ENCODE measurements at places on chromosomes 12 and 14.

GRCh38 chr12:119157978-119158377, 20.8 kb upstream of the HSPB8 start:
- no peak for DNase-seq

DNA sequence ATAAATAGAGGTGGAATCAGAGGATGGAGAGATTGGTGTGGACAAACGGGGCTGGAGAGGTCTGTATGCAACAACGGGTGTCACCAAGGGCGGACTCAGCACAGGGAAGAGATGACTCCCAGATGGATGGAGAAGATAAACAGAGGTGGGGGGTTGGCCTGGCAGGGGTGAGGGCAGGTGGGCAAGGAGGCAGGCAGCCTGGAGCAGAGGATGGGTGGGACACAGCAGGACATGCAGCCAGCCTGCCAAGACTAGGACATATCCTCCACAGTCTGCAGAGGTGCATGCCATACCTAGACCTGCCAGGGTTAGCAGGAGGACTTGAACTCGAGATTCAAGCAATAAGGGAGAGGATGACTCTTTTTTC, 56.2 kb downstream of the TTC7B start:
- DNase-seq: no peak

- DNase-seq: peak; percentile 64
Observed at GRCh38 chr12:93573552-93574223, 1.2 kb downstream of the SOCS2 start.

GRCh38 chr12:118682656-118683055, 298.7 kb upstream of the SRRM4 start:
- no peak for DNase-seq

DNA sequence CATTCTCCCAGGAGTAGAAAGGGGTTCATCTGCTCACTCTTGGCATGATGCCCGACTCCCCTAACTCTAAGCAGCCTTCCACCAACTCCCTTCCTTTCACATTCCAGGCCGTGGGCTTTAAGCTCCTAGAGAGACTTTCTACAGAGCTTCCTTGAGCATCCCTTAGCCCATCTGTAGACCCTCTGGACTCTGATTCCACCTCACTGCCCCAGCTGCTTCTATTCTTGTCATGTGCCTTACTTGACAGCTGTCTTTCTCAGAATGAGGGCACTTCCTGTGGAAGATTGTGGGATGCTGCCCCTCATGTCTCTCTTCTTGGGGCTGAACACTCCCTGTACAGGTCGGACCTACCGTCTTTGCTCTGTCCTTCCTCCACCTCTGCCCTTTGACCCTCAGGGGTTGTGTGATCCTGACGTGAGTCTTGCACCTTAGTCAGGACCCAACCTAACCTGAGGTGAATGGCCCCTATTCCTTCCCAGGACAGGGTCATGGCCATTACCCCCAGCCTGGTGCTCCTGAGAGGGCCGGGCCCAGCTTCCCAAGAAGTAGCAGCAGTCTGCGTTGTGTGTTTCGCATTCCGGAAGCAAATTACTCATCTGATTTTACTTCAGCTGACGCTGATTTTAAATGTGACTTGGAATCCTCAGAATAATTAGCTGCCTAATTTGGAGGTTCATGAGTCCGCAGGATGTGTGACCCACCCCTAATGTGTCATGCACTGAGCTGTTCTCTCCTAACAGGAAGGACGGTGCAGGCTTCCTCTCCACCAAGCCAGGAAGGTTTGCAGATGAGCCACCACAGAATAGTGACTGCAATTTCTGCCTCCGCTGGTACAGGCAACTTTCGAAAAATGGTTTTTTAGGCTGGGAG, 2.7 kb upstream of the GALNT6 start:
- no peak for DNase-seq

DNA sequence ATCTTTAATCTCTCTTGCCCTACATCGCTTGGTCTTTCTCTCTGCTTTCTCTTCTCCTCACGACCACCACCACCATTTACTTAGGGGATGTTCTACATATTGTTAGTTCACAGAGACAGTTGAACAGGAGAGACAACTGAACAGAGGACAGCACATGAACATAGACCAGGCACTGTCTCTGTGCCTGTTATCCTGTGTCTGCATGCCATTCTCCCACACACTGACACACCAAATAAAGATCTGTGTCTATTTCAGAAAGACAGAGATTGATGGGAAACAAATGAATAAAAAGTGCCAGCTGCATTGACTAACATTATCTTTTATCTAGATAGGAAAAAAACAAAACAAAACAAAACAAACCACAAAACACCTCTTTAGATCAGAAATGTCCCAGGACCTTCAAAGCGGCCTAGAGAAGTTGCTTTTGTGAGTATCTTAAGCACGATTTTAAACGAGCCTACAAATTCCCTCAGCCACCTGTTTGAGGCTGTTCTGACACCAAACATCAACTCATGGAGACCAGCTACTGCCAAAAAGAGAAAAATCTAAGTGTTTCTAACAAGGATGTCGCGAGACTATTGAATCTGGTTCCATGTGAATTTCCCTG, 77.6 kb upstream of the PARP11 start:
- no peak for DNase-seq

GRCh38 chr14:50003213-50004021, 110.5 kb downstream of the ARF6 start:
- peak; percentile 42 for DNase-seq

- no peak for DNase-seq
Observed at GRCh38 chr12:60100160-60100559, 504.3 kb downstream of the SLC16A7 start.

DNA sequence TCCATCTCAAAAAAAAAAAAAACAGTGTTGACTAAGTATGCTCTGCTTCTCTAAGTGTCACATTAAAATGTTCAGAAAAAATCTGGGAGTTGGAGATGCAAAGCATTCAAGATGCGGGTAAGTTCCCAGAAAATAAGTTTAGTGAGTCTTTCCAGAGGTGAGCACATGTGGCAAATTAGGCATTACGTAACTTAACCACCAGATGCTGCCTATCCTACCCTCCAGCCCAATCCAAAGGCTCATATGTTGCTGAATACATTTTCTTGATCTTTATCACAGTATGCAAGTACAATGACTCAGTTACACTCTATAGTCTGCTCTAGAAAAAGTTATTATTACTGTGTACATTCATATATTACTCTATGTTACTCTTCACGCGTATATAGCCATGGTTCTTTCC, 3.6 kb downstream of the SLC2A14 start:
- no peak for DNase-seq

DNA sequence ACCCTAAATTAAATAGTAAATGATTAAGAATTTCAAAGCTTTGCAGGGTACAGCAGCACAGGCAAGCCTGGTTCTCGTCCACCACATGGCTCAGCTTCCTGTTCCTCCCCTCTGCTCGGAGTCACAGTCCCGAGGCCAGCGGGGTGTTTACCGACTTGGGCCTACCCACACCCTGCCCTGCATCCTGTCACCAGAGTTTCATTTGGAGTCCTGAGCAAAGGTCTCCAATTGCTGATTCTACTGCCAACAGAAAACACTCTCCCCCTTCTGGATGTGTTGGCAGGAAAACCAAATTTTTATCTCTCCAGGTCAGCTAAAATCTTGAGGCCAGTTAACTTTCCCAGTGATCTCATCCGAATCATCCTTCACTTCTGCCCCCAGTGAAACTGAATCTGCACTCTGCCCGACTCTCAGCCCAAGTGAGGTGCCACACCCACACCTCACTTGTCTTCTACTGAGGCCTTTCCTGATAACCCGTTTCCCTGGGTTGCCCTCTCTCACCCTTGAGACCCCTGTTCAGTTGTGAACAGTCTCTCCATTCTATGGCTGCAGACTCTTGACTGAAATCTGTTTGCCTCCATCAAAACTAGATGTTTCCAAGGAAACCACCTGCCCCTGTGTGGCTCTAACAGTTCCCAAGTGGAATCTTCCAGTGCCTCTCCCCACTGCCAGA, 71.2 kb downstream of the VCPKMT start:
- no peak for DNase-seq

DNA sequence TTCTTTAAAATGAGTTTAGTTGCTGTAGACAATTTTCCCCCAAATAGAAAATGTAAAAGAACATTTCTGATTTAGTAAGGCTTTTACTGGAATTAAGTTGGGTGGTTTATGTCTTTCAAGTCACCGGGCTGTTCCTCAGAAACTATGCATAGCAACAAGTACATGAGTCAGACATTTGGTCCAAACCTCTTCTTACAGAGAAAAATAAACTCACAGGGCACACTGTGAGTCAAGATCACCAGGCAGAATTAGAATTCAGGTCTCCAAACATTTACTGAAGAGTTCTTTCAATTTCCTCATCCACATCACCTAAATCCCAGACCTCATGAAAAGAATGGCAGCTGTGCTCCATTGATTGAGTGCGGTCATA, 476.1 kb upstream of the SOX5 start:
- no peak for DNase-seq

- DNase-seq: no peak
Observed at GRCh38 chr12:16473610-16474326, 126.3 kb downstream of the MGST1 start.

GRCh38 chr12:52837413-52837741, 3.3 kb upstream of the KRT79 start:
- no peak for DNase-seq

- DNase-seq: no peak
Observed at GRCh38 chr12:108047071-108047550, 82.0 kb upstream of the WSCD2 start.

DNA sequence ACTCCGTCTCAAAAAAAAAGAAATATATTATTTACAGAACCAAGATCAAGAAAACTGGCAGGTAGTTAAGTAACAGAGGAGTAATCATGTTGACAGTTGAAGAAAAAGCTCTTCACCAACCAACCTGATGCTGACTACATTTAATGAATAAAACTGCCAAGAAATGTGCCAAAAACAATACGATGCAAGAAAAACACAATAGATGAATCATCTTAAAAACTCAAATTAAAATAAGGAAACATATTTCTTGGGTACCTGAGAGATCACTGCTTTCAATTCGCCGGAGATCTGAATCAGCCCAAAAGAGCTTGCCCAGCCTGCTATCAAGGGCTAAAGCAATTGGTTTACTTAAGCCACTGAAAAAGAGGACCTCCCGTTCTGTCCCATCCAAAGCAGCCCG, 76.4 kb downstream of the BCL2L14 start:
- DNase-seq: no peak

DNA sequence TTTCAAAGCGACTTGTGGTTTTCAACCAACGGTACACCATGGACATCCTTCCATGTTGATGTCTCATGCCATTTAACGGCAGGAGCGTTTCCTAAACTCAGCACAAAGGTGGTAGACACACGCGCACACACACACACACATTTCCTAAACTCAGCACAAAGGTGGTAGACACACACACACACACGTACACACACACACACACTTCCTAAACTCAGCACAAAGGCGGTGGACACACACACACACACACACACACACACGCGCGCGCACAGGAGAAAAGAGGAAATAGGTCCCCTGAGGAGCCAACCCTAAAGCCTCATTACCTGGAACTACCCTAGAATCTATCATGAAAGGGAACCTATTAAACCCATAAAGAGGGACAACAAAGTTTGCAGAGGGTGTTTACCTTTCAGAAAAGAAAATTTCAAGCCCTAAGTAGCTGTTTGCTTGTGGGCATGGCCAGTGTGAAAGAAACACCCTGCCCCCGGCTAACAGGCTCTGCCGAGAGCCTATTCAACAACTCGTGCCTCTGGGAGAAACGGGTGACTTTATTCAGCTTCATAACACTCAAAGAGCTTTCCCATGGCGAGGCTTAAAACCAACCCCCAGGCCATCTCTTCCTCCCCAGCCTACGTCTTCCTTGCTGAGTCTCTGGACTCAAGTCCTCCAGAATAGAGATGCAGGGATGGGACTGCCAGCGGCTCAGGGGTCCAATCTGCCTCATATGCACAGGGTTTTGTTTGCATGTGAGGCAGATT, 31.8 kb downstream of the SLC8B1 start:
- DNase-seq: peak; percentile 44

GRCh38 chr14:33432407-33433023, 493.8 kb downstream of the NPAS3 start:
- DNase-seq: peak; percentile 43

DNA sequence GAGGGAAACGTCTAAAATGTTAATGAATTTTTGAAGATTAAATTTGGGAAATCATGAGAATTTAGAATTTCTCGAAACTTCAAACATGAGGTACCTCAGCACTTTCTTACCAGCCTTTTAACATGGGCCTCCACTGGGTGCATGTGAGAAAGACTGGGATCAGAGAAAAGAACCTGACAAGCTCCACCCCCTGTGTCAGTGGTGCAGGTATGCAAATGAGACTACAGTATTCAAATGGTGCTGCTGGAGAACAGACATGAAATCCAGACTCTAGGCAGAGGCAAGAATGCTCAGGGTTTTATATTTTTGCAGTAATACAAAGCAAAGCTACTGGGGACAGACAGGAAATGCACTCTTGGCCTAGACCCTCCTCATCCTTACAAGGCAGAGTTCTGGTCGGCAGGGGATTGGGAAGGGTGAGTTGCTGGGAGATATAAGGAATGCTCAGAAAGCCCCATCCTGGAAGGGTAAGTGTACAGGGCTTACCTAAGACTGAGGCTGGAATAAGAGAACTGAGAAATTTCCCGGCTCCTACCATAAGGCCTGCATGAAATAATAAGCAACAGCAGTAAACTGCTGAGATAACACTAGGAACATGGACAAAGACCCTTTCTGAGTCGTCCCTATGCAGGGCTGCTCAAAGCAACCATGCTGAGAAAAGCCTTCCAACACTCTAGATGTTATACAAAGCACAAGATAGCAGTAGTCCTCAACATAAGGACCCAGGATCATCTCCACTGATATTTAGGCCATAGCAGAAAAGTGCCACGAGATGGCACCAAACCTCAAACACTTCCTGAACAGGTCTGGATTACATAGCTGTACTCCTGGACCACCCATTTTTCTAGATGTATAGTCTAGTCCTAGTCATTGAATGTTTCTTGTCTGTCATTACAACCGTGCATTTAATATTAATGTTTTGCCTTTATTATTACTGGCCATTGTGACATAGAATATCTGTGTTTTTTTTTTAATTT, 260.8 kb downstream of the RASSF9 start:
- peak; percentile 64 for DNase-seq

DNA sequence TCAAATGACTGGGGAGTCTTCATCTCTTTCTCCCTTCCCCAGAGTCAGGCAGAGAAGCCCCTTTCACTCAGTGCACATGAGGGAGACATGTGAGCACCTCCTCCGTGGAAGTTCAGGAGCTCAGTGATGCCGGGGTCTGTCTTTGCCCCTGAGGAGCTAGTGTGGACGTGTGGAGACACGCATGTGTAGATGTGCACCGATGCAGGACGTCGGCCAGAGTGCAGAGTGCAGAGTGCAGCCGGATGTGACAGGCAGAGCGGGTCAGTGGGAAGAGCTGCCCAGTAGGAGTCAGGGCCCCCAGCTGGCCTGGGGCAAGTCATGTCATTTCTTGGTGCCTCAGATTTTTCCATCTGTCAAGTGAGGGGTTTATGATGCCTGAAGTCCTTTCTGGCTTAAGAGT, 20.7 kb downstream of the TSPAN9 start:
- DNase-seq: no peak

- DNase-seq: no peak
Observed at GRCh38 chr14:25944020-25944419, 653.8 kb downstream of the NOVA1 start.

DNA sequence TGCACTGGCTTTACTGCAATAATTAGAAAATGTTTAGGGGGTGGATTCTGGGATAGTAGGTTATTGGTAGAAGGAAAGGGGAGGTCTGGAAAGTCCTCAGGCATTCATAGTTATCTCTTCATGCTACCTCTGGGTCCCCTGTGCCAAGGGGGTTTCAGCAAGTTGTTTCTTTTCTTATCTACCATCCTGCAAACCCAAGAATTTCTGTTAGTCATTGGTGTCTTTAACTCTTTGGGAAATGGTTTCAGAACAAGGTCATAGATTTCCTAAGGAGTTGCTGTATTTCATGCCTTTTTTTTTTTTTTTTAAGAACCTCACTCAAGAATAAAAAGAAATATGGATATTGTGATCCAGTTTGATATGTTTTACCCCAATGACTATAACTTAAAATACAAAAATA, 63.6 kb downstream of the SLC4A8 start:
- DNase-seq: no peak
